Skeletal muscle cell (primary cell): ENCODE measurements at places on chromosomes 6 and 20.
A peak's percentile ranks its signal among the peaks of the same experiment; 100 is the strongest.

DNA sequence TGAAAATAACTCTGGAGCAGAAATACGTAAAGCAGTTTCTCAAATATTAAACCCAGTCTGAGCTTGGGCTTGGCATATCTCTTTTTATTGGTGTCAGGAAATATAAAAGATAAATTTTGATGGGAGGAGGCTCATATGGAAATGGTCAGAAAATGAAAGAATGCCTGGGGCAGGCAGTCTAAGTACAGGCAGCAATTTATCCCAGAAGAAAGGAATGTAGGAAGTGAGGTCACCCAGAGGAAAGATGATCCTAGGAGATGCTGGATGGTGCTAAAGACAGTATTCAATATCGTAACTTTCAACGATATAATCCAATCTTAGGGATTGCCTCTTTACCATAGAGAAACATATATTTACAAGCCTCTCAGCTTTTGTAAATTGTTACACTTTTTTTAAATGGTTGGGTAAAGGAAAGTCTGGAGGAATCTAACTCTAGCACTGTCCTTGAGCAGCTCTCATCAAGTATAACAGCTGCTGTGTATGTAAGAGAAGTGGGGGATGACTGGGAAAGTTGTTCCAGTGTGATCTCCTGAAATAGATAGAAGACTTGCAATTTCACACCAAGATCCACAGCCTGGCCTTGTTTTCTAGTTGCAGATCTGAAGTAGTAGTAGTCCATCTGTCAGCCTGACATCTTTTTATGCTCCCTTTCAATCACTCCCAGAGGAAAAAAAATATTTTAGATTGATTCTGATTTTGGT, 256.9 kb upstream of the SASH1 start:
- DNase-seq, result no peak

DNA sequence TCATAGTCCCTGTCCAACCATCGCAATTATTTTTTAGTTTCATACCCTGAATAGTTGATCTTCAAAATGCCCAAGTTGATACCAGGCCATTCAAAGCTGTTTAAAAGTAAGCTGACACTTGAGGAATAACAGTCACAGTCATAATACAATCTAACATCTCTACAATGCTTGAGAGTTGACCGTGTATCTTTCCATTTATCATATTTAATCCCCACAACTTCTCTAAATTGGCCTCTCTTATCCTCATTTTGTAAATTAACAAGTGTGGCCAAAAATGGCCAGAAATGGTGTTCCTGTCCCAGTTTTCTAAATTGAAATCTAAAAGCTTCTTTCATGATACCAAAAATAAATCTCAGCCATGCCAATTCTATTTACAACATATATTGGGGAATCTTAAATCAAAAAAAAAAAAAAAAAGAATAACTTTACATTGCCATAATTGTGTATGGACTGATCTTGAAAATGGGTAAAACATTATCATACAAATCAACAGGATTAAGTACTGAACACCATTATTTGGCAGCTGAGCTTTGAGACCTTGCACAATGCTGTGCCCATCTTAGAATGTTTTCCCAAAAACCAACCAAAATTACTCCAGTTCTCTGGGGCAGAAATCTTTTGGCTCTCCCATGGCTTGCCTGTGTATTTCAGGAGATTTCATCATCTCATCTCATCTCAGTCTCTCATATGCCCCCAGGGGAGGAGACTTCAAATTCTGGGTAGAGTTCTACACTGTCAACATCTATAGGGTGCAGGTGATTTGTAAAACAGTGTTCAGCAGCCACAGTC, 448.7 kb upstream of the JARID2 start:
- peak; percentile 56 for DNase-seq

DNA sequence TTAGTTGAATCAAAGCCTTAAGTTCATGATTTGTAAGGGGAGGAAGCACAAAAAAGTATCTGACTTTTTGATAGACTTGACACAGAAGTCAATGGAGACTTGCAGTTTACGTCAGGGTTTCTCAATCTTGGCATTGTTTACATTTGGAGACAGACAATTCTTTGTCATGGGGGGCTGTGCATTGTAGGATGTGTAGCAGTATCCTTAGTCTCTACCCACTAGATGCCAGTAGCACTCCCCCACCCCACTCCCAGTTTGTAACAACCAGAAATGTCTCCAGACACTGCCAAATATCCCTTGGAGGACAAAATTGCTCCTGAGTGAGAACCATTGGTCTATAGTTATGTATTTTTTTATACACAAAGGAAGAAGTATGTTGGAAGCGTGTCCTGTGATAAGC, 434.1 kb downstream of the RFPL4B start:
- no peak for DNase-seq

GRCh38 chr20:6530779-6531315, 236.6 kb upstream of the BMP2 start:
- DNase-seq, result peak; percentile 6

GRCh38 chr20:50027611-50028105, 44.9 kb downstream of the SNAI1 start:
- DNase-seq, result peak; percentile 71

DNA sequence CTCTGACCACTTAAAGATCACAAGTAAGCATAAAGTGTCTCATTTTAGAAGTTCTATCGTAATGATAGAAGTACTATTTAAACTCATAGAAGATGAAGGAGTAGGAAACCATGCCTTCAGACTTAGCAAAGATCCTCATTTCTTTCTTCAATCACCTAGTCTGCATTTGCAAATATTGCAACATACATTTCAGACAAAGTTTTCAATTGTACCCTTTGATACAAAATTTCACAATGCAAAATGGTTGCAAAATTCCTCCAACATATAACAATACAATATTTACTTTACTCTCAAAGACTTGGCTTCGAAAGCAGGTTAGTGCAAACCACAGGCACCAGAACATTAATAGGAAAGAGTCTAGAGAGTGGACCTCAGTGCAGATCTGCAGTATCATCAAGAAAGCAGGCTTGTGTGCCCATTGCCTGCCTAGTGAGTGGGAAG, 16.1 kb upstream of the ROS1 start:
- DNase-seq, result peak; percentile 81

DNA sequence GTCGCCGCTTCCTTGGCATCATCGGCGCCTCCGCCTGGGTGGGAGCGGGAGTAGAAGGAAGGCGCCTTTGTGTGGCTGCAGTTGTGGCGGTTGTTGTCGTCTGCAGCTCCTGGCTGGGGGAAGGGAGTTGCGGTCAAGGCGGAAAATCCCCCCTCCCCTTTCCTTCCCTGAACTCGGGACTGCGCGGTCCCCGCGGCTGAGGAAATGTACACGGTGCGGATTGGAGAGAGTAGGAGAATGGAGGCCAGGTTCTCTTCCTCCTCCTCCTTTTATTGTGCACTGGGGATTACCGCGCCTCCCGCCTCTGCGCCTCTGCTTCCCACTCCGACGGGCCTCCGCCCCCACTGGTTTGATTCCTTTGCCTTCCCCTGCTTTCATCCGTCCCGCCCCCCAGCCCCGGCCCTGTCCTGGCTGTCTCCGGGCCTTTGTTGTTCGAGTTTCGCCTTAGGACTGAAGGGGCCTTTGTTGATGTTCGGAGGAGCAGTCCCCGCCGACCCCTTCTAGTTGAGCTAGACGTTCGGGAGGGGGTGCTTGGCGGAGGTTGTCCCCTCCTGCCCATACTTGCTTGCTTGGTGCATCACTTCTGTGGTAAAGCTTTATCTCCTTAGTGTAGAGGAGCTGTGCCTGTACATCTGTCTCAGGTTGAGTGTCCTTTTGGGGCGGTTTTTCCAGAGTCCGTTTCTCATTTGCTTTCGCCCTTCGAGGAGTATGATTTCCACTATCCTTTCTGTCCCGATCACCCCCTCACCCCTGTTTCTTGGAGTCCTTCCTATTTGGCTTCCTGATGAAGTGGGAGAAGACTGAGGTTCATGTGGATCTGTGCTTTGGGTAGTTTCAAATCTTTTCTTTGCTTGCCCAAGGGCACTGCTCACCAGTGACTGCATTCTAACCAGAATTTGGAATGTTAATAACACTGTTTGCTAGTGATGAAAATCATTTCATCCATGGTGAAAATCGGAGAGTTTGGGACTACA, 764 bp downstream of the ZNF292 start:
- peak; percentile 15 for DNase-seq

GRCh38 chr6:162489101-162489976, 238.2 kb downstream of the PRKN start:
- no peak for DNase-seq

GRCh38 chr6:149482545-149483333, 2.1 kb downstream of the ZC3H12D start:
- no peak for DNase-seq

GRCh38 chr6:155126727-155127439, 131.8 kb downstream of the TIAM2 start:
- DNase-seq, result peak; percentile 45

- no peak for DNase-seq
Measured at GRCh38 chr20:4062721-4063606, 47.6 kb upstream of the RNF24 start.

- DNase-seq, result no peak
Measured at GRCh38 chr20:46720776-46721425, 11.5 kb downstream of the SLC2A10 start.

DNA sequence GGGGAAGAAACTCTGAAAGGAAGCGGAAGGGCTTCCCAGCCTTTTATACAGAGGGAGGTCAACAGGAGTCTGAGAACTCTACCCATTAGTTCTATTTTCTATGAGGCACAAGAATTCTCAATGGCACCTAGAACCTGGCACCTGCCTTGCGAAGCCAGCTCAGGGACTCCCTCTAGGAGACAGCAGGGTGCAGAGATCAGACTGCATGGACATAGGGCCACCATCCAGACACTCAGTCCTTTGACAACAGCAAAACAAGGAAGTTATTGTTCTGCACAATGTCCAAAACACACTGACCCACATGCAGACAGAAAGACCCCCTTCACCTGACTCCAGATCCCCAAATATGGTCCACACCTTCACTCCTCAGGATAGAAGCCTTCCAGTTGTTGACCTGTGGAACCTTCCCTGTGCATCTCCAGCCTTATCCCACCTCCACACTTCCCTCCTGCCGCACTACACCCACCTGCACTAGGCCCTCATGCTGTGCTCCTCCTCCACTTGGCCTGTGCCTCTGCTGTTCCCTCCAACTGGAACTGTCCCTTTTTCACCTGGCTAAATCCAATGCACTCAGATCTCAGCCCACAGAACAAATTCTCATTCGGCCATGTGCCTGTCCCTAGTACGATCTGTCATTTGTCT, 27.8 kb downstream of the ACSS1 start:
- no peak for DNase-seq

GRCh38 chr6:50848989-50849795, 30.5 kb downstream of the TFAP2B start:
- no peak for DNase-seq

DNA sequence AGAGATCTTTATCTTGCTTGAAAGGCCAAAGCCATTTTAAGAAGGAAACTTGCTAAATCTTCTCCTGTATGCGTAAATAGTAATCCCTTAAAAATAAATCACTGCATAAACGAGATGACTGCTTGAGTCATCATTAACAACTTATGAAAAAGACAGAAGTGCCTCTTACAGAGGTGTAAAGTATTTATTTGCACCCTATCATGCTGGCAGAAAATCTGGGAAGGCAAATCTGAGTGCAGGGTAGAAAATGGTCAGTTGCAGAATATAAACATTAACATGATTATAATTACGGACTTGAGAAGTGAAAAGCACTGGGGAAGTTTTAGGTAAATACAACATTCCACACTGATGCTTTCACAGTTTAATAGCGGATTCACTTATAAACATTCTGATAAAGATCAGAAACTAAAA, 67.5 kb upstream of the FBXO30 start:
- DNase-seq, result no peak

DNA sequence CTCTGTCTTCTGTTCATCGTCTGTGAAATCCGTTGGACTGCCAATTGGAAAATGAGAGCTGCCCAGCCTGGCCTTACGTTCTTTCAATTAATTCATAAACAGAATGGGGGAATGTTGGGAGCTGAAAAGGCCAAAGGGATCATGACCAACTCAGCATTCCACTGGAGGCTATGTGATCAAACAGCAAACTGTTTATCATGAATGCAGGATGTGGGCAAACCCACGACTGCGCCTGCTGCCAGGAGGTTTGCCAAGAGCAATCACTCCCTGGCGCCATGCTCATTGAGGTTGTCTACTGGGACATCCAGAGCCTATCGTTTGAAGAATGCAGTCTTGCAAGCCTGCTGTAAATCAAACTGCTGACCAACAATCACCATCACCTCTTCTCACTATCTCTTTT, 9.3 kb upstream of the FKBP1A start:
- DNase-seq, result peak; percentile 57

DNA sequence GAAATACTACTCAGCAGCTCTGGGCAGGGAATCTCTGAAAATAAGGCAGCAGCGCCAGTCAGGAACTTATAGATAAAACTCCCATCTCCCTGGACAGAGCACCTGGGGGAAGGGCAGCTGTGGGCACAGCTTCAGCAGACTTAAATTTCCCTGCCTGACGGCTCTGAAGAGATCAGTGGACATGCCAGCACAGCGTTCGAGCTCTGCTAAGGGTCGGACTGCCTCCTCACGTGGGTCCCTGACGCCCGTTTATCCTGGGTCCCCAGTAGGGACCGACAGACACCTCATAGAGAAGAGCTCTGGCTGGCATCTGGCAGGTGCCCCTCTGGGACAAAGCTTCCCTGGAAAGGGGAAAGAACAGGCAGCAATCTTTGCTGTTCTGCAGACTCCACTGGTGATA, 59.0 kb downstream of the COL21A1 start:
- no peak for DNase-seq

DNA sequence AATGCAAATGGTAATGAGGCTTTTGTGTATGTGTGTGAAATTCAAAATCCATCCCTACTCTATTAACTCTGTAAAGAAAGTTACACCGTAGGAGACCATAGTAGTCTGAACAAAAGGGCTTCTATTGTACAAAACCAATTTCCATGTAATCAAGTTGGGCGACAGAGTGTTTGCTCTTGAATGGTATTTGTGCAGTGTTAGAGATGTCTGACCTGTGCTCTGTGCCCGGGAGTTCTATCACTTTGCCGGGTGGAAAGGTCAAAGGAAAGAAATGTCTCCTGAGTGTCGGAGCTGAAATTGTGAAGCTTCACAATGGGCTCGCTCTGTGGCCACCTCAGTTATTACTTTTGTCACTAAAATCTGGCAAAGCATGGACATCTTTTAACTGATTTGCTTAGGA, 312.0 kb downstream of the SAMD5 start:
- DNase-seq, result no peak

DNA sequence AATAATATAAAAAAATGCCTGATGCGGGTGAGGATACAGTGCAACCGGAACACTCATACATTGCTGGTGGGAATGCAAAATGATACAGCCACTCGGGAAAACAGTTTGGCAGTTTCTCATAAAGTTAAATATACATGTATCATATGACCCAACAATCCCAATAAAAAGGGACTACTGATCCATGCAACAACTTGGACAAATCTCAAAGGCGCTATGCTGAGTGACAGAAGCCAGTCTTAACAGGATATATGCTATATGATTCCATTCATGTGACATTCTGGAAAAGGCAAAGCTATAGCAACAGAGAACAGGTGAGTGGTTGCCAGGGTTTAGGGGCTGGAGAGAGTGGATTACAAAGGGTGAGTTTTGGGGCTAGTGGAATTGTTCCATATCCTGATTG, 170.2 kb upstream of the MLN start:
- DNase-seq, result no peak
